GM04503 (cell line): ENCODE measurements at places on chromosomes 1 and 21.

- no peak for DNase-seq
These were observed 22.5 kb downstream of the CEPT1 start for GRCh38 chr1:111162488-111162880.

GRCh38 chr21:34987501-34988072 is 61.5 kb downstream of the RUNX1 start:
- no peak for DNase-seq

GRCh38 chr21:41709965-41710822 is 56.7 kb downstream of the RIPK4 start:
- DNase-seq = no peak

DNA sequence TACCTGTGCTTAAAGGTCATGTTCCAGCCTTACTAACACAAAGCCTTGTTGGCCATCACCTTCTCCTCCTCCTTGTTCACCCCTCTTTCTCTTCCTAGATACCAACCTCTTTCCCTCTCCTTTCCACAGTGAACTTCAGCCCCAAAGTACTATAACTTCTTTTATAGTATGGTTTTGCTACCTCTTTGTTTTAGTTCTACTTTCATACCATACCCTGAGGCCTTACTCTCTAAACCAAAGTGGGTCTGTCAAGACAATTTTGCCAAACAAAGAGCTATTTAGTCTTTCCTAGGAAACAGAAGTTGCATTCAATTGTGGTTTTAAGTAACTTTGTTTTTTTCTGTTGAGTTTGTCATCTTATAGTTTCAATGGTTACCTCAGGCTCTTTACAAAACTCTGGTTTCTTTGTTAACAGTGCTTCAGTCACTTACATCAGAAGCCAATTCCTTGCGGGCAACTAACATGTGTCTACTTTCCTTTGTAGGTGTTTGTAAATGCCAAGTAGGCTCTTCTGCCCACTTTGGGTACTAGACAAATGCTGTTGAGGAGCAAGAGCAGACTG is 623.9 kb upstream of the PKN2 start:
- DNase-seq = no peak
